ENCODE measurements at places on chromosomes 1 and 21.

DNA sequence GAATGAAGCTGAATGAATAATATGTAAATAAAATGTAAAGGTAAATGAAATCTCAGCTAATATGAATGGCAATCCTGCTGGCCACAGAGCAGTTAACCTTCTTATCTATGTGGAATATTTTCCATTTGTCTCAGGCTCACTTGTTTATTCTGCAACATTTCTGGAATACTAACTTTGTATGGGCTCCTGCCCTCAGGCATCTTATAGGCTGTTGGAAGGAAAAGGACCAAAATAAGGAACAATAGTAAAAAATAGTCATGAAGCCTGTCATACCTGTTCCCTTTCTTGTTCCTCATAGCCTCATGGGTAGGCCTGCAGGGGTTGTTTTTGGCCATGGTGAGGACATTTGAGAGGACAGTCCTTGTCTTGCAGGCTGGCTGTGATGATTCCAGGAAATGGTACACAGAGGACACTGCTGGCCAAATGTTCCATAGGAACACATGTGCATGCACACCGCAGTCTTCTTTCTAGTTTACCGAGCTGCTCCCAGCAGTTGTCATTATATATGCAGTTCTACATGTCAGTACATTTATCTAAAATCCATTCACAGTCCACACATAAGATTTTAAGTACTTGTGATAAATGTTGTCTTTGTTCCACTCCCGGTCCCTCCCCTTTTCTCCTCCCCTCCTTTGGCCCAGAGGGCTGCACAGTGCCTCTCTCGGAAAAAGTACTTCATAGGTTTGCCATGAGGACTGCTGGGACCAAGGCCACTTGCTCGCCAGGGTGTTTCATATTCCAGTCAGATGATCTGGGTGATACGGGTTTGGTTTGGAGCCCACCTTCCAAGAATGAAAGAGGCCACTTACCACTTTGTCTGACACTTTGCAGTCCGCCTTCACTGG, 15.2 kb upstream of the KCNQ4 start:
- DNase-seq = no peak

GRCh38 chr1:112143871-112144441, 154.5 kb upstream of the KCND3 start:
- DNase-seq = no peak

GRCh38 chr1:3064901-3065300, 4.1 kb upstream of the PRDM16 start:
- no peak for DNase-seq

DNA sequence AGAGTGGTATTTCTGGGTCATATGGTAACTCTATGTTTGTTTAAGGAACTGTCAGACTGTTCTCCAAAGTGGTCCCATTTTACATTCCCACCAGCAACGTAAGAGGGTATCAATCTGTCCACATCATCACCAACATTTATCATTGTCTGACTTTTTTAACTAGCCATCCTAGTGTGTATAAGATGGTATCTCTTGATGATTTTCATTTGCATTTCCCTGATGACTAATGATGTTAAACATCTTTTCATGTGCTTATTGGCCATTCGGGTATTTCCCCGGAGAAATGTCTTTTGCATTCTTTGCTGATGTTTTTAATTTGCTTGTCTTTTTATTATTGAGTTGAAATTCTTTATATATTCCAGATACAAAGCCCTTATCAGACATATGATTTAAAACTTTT, 370.1 kb upstream of the NR5A2 start:
- no peak for DNase-seq

- no peak for DNase-seq
Measured at GRCh38 chr1:1130206-1131120, 14.6 kb upstream of the C1orf159 start.

GRCh38 chr1:60874718-60875117, 207.6 kb upstream of the NFIA start:
- no peak for DNase-seq

- no peak for DNase-seq
Measured at GRCh38 chr1:91842563-91842962, 43.4 kb downstream of the TGFBR3 start.

- DNase-seq = no peak
Measured at GRCh38 chr1:246748006-246748405, 23.8 kb downstream of the SCCPDH start.

DNA sequence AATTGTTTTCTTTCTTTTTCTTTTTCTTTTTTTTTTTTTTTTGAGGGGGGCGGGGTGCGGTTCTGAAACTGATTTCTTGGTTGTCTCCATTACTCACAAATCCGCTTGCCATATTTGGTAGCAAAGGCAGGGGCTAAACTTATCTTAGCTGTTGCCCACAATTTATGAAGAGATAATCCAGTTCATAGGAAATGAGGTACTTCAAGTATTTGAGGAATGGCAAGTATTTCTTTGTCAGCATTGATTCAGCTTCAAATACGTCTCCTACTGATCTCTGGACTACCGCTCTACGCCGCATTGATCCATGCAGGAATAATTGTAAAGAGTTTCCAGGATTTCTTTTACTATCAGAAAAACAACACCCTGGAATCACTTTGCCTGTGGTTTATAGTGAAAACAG, 289.2 kb upstream of the DPYD start:
- DNase-seq = no peak

- no peak for DNase-seq
Measured at GRCh38 chr1:45385302-45385701, 45.1 kb upstream of the MUTYH start.

DNA sequence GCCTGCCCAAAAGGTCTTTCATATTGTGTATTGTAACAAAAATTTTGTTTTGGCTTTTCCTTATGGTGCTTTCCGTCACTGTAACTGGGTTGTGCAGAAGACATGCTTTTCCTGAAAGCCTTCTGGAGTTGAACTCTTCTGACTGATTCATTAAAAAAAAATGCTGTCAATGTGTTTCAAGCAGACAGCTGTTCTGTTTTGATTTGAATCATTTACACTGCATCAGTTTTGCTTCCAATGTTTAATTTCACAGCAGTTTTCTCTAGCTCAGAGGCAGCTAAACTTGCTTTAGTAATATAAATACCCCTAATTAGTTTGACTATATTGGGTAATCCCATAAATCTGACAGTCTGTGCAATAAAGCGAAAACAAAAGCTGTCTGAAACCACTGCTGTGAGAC, 7.9 kb downstream of the UTP11 start:
- DNase-seq = no peak

GRCh38 chr1:246782120-246782900, 58.1 kb downstream of the SCCPDH start:
- no peak for DNase-seq

- DNase-seq = no peak
Measured at GRCh38 chr1:12435639-12436344, 182.2 kb downstream of the DHRS3 start.

DNA sequence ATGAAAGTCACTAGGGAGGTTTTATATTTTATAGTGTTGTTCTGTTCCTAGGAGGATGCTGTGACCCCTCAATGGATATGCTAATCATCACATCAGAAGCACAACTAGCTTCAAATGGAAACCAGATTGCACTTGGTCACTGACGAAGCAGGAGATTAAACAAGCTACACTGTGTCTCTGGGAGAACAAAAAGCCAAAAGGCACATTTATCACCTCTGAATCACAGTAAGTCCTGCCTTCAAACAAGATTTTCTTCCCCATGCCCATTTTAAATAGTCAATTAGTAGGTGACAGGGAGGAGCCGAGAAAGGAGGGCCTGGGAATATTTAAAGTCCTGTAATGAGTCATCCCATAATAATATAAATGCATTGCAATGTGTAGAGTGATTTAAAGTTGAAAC, 38.1 kb downstream of the RGS2 start:
- no peak for DNase-seq

DNA sequence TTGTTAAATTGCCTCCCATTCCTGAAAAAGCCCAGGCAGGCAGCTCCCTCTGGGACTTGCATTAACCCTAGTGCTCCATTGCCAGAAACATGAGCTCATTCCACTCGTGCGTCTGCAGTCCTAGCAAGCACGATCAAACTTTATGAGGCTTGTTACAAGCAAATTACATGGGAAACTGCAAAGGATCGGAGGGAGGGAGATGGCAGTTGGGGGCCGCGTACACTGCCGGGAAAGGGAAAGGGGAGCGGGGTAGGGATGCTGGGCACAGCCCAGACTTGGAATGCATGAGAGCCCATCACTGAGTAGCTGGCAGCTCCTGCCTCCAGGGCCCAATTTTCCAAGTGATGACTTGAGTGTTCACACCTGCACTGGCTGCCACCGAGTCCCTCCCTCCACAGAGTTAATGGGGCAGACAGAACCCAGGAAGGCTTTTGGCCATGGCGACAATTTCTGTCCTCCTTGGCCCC, 169.9 kb downstream of the BRINP2 start:
- DNase-seq = no peak

DNA sequence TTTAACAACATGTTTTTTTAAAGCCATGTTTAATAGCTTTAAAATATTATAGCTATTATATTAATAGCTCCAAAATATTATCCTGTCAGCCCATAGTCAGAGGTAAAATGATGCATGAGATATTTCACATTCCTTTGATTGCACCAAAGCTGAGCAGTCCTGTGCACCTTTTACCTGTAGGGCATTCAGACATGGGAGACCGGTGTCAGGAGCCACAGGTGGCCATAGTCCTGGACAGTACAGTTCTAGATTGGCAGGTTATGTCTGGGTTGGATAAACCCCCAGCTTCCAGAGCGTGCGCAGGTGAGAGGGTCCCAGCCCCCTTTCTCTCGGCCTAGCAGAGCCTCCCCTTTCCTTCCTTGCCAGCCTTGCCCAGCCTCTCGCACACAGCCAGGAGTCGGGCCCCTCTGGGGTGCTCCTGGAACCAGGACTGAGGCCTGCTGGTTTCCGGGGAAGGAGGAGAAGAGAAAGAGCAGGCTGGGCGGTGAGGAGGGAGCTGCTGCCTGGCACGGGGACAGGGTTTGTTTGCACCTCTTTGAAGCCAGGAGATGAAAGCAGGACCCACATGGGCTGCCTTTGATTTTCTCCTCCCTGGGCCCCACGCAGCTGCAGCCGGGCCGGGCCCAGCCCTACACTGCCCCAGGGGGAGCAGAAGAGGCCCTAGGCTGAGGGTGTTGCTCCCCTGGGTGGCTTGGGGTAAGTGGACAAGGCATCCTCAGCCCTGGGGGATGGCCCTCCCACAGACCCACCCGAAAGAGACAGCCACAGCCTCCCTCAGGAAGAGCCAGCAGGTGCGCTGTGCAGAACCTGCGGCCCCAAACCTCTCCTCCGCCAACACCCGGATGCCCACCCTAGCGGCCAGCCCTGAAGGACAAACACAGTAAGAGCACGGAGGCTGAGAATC, 75.2 kb upstream of the TARDBP start:
- DNase-seq = no peak

Measured in stimulated activated CD4-positive, alpha-beta T cell treated with anti-CD3 and anti-CD28 coated beads, Interleukin-1b, Interleukin-23, amount 100 ng/mL, for 1 hour (primary cell).